Osteocyte (in vitro differentiated cells): ENCODE measurements at places on chromosomes 11 and 22. TPM values are rescaled to one million over a fixed set of nuclear protein-coding genes. Genes with fewer than 3 reads are reported as not detected.

- no peak for DNase-seq
Observed at GRCh38 chr11:94154095-94154856, 25.6 kb downstream of the PANX1 start.

- no peak for DNase-seq
Observed at GRCh38 chr11:48024635-48025071, 44.3 kb downstream of the PTPRJ start.

The APOL2 gene
- 53.5 and 59.9 TPM in 2 replicates for total RNA-seq

- no peak for DNase-seq
Observed at GRCh38 chr11:74809801-74810200, 61.2 kb downstream of the RNF169 start.

GRCh38 chr11:74673693-74674360, 57.4 kb downstream of the CHRDL2 start:
- DNase-seq: peak; percentile 21
